SW 1271 (cell line): ENCODE measurements at places on chromosomes 1 and 21.
A peak's percentile ranks its signal among the peaks of the same experiment; 100 is the strongest.

GRCh38 chr1:179142889-179143299 is 61.0 kb downstream of the TOR3A start:
- peak; percentile 92 for DNase-seq

DNA sequence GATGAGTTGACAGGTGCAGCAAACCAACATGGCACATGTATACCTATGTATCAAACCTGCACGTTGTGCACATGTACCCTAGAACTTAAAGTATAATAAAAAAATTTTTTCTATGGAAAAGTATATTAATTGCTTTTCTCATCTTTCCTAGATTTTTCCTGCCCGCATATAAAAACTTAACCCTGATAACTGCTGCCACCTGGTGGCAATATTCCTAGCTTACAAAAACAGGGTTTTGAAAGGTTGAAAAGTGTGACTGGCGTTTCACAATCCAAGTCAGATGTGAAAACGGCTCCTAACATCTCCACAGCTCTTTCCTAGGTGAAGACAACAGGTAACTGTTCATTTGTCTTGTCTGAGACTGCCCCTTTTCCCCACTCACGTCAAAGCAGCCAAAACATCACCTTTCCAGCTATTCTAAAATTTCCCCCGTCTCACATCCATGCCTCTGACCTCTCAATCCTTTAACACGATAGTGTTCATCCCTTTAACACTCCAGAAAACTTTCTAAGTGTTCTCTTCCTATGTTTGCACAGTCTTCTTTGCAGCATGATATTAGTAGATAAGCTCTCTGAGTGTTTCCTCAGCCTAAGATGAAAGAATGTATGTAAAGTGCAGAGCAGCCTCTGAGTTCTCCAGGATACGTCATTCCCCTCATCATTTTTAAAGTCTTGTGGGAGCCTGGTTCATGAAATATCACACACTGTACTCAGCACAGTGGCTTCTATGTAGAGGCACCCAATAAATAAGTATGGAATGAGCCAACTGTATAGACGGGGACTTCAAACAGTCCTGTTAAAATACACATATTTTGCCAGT is 27.5 kb downstream of the OVGP1 start:
- DNase-seq: peak; percentile 26

GRCh38 chr1:209755926-209756614 is at the start of gene TRAF3IP3:
Gene TRAF3IP3, plus strand, starts transcription at chr1:209756053. Its CDS starts 3,987 bp downstream, at chr1:209760040.
- DNase-seq: no peak

GRCh38 chr1:242522304-242522945 is 2.1 kb downstream of the PLD5 start:
- DNase-seq: no peak

DNA sequence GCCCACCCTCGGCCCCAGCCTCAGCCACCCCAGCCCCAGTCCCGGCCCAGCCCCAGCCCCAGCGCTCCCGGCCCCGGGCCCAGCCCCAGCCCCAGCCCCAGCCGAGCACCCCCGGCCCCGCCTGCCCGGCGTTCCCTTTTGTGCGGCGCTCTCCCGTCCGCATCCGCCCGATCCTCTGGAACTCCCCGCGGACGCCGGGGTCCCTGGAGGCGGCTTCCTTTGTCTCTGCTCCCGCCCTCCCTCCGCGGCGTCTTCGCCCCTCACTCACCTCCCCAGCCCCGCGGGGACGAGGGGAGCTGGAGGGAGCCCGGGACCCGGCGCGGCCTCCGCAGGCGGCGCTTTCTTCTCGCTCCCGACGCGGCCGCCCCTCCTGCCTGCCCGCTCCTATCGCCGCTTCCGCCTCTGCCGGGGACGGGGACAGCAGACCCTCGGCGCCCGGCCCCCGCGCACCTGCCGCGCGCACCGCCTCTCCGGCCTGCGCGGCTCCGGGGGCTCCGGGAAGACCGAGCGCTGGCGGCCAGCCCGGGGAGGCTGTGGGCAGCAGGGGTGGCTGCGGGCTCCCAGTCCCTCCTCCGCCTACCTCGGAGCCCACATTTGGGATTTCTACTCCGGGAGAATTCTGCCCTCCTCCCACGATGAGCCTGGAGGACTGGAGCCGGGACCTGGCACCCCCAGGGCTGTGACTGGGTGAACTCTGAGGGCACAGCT is 14.0 kb downstream of the AGRN start:
- no peak for DNase-seq

DNA sequence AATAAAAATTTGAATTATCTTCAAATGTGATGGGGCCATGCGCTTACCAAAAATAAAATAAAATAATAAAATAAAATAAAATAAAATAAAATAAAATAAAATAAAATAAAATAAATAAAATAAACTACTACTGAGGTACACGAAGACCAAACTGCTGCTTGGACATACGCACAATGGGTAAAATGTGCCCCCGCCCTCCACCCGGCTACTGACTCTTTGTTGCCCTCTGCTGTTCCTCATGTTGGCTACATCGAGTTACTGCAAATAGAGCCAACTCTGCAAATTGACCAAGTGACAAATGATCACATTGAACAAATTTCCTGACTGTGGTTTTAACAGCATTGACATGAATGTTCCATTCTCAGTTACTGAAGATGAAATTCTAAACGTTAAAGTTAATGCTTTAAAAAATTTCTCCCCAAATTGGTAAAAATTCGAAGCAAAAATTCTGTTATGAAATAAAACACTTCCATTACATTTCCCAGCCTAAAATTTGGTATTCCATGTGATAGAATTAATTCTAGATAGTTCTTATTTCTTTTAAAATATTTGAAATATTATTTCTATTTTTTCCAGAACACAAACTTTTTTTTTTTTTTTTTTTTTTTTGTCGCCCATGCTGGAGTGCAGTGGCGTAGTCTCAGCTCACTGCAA is 18.8 kb upstream of the MAP1LC3C start:
- DNase-seq: peak; percentile 21

DNA sequence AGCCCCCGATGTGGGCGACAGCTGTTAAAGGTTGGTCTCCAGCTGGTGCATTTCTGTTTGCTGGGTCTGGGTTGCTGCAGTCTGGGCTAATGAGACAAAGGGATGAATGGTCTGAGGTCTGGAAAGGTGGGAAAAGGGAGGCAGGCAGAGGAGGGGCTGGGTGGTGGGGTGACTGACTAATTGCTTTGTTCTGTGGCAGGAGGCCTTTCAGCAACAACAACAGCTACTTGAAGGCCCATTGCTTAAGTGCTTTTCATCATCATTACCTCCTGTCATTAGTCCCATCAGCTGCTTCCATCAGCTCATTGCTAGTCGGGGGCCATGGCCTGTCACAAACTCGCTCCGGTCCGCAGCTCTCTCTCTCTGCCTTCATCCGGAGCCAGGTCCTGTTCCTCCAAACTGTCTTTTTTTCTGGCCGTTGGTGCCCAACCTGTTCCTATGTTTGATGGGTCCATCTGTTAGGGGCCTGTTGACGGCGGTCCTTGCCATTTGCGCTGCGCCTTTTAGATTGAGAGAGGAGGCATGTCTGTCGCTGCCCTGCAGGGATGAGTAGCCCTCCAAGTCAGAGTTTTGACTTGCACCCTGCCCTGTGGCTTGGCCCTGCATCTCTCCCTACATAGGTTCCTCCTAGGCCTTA is 105.6 kb upstream of the PLXNA2 start:
- DNase-seq: no peak
